ENCODE measurements at places on chromosomes 13 and 19.

- DNase-seq, result no peak
These were observed 221.3 kb downstream of the NHLRC3 start for GRCh38 chr13:39259371-39260140.

- DNase-seq, result no peak
These were observed 17.4 kb upstream of the ATXN8OS start for GRCh38 chr13:70090036-70090723.

GRCh38 chr13:76816394-76816793, 69.8 kb downstream of the KCTD12 start:
- DNase-seq, result no peak

GRCh38 chr13:37645181-37645740, 46.7 kb upstream of the POSTN start:
- no peak for DNase-seq

- DNase-seq, result no peak
These were observed 12.3 kb downstream of the ZNF575 start for GRCh38 chr19:43545276-43545675.

- DNase-seq, result no peak
These were observed 22.2 kb upstream of the SPRYD7 start for GRCh38 chr13:49958321-49958720.

GRCh38 chr13:67136157-67136556, 94.0 kb downstream of the PCDH9 start:
- DNase-seq, result no peak

DNA sequence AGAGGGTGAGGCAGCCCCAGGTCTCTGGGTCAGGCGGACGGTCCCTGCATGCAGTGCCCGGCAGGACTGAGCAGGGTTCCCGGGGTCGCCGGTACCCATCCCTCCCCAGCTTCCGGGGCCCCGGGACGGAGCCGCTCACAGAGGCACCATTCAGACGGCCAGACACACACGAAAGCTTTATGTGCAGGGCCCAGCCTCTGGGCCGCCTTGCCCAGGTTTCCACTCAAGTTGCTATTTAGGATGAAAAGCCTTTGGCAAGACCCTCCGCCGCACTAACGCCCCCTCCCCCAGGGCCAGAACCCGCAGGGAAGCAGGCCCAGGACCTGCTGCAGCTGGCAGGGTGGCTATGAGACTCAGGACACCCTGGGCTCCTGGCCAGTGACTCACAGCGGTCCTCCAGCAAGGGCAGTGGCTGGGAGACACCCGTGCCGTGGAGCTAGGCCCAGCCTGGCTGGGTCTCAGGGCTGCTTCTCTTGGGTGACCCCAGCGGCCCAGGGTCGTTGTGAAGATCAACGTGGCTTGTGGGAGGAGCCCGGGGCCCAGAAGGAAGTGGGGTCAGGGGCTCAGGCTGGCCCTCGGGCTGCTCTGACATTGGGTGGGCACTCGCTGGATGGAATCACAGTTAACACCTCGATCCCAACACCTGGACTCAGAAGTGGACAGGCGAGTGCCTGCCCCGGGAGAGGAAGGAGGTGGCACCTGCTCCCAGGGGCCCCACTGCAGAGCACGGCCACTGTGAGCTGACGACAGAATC, 4.8 kb downstream of the C19orf25 start:
- no peak for DNase-seq

GRCh38 chr13:65154661-65155447, 2075.3 kb downstream of the PCDH9 start:
- no peak for DNase-seq

DNA sequence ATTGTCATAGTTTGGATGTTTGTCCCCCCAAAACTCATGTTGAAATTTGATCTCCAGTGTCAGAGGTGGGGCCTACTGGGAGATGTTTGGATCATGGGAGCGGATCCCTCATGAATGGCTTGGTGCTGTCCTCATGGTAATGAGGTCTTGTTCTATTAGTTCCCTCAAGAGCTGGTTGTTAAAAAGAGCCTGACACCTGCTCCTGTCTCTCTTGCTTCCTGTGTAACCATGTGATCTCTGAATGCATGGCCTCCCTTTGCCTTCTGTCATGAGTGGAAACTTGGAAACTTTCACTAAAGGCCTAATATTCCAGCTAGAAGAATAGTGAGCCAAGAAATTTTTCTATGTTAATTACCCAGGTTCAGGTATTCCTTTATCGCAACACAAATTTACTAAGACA, 311.4 kb upstream of the ATXN8OS start:
- DNase-seq, result no peak

DNA sequence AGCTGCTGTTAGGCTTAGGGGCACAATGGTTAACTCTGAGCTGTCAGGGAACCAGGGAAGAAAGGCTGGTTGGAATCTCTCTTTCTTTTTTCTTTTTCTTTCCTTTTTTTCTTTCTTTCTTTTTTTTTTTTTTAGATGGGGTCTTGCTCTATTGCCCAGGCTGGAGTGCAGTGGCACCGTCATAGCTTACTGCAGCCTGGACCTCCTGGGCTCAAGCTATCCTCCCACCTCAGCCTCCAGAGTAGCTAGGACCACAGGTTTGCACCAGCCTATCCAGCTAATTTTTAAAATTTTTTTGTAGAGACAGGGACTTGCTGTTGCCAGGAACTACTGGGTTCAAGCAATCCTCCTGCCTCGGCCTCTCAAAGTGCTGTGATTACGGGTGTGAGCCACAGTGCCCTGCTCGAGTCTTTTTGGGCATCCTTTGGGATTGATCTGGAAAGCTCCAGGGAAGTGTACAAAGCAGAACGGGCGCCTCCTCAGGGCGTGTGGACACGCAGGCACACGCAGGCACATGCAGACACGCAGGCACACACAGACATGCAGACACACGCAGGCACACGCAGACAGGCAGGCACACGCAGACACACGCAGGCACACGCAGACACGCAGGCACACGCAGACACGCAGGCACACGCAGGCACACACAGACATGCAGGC, 99.2 kb downstream of the GADD45B start:
- DNase-seq, result no peak

DNA sequence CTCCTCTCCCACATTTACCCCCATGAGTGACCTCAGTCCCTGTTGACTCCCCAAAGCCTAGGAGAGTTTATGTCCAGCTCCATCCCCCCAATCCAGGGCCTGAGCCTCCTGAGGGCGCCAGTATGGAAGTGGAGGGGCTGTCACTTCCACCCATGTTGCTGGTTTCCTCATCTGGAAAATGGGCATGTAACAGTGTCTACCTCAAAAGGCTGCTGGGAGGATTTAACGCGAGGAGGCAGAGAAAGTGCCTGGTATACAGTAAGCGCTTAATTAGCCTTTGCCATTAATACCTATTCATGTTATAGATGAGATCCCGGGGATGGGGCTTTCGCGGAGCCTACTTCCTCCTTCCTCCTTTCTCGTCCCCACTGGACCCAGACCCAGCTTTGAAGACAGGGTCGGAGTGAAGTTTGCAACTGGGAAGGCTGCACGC, 476 bp downstream of the TYK2 start:
- no peak for DNase-seq

DNA sequence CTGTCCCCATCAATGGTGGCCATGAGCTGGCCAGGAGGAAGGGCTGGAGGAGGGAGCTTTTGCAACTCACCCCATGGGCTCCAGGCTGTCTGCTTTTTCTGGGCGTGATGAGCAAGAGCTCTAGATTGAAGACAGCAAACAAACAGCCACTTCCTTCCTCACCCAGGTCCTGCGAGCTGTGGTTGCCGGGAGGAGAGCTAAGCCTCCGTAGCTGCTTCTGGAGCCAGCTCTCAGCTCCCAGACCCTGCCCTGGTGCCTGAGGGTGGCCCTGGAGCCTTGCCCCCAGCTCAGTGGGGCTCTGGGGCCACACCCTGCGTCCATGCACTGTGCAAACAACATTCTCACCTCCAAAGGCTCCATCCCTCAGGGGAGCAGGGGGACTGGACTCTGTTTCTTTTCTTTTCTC, 6.2 kb downstream of the MYO1F start:
- DNase-seq, result peak; percentile 84

GRCh38 chr13:41961466-41961760, 504 bp upstream of the VWA8 start:
- no peak for DNase-seq

GRCh38 chr13:84574851-84575250, 692.6 kb upstream of the SLITRK1 start:
- DNase-seq, result no peak

DNA sequence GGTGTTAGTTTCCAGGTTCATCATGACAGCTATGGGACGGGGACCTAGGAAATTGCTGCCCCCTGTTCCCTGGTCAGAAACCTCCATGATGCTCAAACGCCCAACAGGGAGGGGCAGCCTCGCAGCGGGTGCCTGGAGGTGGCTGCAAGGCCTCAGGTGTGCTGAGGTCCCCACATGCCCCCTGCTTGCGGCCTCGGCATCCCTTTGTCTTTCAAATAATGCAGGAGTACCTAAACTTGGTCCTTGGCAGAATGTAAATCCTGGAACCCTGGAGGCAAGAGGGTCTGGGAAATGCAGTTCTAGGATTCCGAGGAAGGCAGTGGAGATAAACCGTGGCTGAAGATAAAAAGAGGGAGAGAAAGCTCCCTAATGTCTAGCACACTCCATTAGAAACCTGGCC, 52.4 kb downstream of the SKA3 start:
- no peak for DNase-seq

DNA sequence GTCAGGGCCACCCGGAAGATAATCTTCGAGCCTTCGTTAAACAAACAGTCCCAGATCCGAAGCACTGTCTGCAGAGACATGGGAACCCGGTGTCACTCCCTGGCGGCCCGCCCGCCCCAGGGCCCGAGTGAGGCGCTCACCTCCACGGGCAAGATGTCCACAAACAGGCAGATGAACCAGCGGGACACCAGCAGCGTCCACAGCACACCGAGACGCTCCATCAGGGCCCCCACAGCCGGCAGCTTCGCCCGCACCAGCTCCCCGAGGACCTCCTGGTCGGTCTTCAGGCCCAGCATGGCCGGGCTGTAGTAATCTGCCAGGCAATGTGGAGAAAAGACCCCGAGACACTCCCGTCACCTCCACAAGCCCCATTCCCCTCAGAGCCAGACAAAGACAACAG, 28.7 kb downstream of the LAMP1 start:
- no peak for DNase-seq

DNA sequence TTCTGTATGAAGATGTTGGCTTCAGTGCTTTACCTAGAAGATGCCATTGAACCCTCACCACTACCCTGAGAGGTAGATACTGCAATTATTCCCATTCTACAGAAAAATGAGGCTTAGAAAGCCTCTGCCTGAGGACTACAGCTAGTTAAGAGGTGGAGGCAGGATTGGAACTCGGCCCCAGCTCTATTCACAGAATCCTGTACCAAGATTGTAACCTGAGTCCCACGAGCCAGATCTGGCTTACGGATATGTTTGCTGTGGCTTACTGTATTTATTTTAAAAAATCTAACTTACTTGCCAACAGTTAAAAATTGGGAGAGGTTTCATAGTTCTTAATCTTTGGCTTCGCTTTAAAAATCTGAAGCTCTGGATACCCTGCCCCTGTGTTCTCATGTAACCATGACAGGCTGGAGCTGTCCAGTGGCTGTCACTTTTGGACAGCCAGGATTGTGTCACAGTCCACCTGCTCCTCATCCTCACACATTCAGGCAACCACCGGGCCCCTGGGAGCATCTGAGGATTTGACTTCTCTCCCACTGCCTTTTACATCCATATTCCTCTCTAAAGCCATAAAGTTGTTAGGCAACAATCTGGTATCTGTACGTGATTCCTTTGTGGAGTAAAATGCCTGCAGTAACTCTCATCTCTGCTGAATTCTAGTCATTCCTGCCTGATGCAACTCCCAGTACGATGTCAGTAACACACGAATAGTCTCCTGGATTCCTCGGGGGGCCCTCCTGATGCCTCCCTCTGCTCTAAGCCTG, 160.8 kb upstream of the SERP2 start:
- DNase-seq, result no peak

- DNase-seq, result no peak
These were observed 31.3 kb upstream of the PEPD start for GRCh38 chr19:33552928-33553279.

DNA sequence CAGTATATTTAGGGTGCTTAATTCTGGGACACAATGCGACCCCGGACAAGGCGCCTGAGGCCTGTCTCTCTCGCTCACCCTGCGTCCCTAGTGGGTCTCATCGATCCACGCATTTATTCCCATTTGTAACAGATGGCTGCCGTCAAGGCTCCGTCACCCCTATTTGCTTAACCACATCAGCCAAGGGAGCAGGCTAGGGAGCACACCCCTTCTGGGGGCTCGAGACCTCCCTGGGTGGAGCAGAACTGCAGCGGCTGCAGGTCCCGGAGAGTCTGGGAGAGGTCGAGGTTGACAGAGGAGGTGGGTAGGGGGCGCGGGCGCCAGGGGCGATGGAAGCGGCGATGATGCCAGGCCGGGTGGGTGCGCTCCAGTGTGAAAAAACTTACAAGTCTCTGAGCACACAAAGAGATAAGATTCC, 507 bp downstream of the ALG5 start:
- peak; percentile 17 for DNase-seq

DNA sequence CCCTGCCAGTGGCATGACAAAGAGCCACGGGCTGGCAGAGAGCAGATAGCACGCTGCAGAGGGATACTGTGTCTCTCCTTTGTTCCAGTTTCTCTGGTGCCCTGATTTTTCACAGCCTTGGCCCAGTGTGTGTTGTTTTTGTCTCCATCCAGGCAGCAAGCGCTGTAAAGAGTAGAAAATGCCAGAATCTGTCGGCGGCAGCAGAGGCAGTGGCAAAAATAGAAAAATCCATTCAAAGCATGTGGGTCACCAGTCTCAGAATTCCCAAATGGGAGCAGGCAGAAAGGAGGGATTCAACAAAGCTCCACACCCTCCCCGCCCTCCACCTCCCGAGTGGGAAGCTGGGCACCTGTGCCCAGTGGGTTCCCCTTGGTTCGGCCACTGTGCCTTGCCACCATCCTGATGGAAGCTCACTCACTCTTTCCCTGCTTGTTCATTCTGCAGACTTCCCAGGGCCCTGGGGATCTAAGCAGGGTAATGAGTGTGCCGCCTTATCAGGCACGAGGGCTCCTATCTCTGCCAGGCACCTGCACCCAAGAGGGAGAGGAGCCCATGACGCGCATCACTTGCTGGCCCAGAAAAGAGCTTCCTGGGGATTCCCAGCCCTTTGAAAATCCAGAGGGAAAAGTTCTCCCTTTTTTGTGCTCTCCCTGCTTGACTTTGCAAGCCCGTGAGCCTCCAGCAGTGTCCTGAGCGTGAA, 416.9 kb downstream of the IRS2 start:
- DNase-seq, result no peak

GRCh38 chr13:51769455-51770127, 34.4 kb downstream of the DHRS12 start:
- no peak for DNase-seq

- DNase-seq, result peak; percentile 11
These were observed 160.4 kb upstream of the SGCG start for GRCh38 chr13:23020246-23020843.

GRCh38 chr19:52336791-52337381, 843 bp downstream of the ZNF610 start:
- DNase-seq, result no peak

- no peak for DNase-seq
These were observed 414.2 kb downstream of the FOXO1 start for GRCh38 chr13:40252241-40252640.

GRCh38 chr19:15197942-15198341, 2.9 kb downstream of the NOTCH3 start:
- no peak for DNase-seq

GRCh38 chr13:28321756-28322155, 173.2 kb downstream of the FLT1 start:
- DNase-seq, result no peak
